Endothelial cell (in vitro differentiated cells): ENCODE measurements at places on chromosomes 7 and 10. TPM values are rescaled to one million over a fixed set of nuclear protein-coding genes. Genes with fewer than 3 reads are reported as not detected.

TACC2 gene
- total RNA-seq, result 32.2 TPM

DNA sequence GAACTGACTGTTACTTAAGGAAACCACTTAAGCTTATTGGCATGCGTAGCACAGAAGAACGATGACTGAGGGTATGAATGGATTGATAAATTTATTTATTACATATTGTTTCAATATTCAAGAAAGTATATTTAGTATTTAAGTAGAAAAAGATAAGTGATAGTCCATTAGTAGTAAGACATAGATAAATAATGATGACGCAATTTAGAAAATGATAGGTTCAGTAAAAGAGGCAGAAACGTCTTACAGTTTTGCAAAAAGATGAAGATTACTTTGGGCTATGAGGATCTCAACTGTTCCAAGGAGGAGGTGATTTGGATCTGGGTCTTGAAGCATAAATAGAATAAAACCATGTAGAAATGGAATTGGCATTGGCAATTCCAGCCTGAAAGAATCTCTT, 36.6 kb upstream of the RSU1 start:
- no peak for DNase-seq
- H3K27ac ChIP-seq, result peak overlapping the region; percentile 81
- no peaks in the 10 kb centered on the region for H3K36me3 ChIP-seq
- H3K4me1 ChIP-seq, result peaks cover 37% of the 10 kb centered on the region
- peaks cover 5% of the 10 kb centered on the region for H3K27me3 ChIP-seq
- no peak overlapping the region for H3K4me3 ChIP-seq

DNA sequence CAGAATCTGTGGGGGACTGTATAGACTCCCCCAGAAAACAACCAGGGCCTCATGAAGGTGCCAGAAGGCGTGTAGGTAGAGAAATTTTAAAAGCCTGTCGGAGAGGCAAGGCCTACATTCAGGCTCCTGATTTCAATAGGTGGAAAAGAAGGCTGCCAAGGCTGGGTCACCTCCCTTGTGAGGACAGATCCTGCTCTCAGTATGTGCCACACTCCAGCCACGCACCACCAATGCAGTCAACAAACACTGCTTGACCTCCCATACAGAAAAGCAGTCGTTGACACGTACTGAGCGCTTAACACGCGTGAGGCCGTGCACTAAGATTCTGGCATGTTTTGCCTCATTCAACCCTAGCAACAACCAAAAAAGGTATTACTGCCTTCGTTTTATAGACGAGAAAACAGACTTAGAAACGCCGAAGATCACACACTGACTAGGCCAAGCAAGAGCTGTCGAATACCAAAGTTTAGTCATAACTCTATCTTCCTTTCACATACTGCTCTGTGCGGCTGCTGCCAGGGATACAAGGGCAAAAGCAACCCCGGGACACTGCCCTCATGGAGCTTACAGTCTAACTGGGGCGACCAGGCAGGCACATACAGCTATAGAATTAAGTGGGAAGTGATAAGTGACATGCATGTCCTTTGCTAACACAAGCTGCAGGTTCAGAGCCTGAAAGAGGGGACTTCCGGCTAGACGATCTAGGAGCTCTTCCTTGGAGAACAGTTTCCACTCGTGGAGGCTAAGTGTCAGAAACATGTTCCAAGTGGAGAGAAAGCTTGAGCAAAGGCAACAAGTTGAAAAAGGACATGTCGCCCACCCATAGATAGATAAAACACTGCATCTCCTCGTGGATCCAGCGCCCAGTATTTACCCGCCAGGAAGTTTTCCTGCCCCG, 797 bp upstream of the NKX2-3 start:
- peak overlapping the region; percentile 74 for H3K4me3 ChIP-seq
- H3K4me1 ChIP-seq, result peaks cover 57% of the 10 kb centered on the region
- peaks cover 33% of the 10 kb centered on the region for H3K27me3 ChIP-seq

PKD2L1 gene
- total RNA-seq, result 0.44 TPM

NOBOX gene
- not detected for total RNA-seq

DNA sequence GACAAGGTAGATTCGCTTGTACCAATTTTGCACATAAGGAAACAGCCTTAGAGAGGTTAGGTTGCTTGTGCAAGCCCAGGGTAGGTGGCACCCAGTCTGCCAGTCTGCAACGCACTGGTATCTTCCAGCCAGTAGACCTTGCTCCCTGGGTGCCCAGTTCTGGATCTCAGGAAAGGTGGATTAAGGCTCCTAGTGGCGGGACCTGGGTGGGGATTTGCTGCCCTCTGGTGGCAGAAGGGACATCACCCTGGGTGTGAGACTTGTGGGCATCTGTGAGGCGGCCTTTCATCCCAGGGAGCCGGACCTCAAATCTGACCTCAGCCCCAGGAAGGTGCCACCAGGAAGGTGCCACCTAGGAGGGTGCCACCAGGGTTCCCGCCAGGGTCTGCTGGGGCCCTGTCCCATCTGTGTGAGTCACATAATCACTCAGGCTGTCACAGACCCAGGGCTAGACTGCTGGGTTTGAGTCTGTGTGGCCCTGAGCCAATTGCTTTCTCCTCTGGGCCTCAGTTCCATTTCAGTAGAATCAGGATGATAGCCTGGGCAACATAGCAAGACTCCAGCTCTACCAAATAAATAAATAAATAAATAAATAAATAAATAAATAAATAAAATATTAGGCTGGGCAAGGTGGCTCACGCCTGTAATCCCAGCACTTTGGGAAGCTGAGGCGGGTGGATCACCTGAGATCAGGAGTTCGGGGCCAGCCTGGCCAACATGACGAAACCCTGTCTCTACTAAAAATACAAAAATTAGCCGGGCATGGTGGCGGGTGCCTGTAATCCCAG, 5.3 kb upstream of the PRKRIP1 start:
- peaks cover 27% of the 10 kb centered on the region for H3K4me1 ChIP-seq
- no peak overlapping the region for H3K4me3 ChIP-seq
- peaks cover 5% of the 10 kb centered on the region for H3K27me3 ChIP-seq
- no peak overlapping the region for H3K27ac ChIP-seq

PRKCQ gene
- 24.0 TPM for total RNA-seq

- no peaks in the 10 kb centered on the region for H3K27me3 ChIP-seq
- H3K36me3 ChIP-seq, result peaks cover 26% of the 10 kb centered on the region
- H3K27ac ChIP-seq, result peak overlapping the region; percentile 9
- H3K4me3 ChIP-seq, result no peak overlapping the region
These were observed 130.0 kb upstream of the BTBD16 start for GRCh38 chr10:122140941-122141623.

INA gene
- total RNA-seq, result 0.23 TPM

DNA sequence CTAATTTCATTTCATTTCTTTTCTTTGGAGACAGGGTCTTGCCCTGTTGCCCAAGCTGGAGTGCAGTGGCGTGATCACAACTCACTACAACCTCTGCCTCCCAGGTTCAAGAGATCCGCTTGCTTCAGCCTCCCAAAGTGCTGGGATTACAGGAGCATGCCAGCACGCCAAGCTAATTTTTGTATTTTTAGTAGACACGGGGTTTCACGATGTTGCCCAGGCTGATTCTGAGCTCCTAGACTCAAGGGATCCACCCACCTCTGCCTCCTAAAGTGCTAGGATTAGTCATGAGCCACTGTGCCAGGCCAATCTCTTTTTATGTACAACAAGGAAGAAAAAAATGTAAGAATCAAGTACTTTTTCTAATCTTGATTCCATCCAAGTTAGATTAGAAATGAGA, 10.7 kb upstream of the KMT2E start:
- H3K27ac ChIP-seq, result peak overlapping the region; percentile 65
- DNase-seq, result no peak
- H3K4me1 ChIP-seq, result peaks cover 32% of the 10 kb centered on the region
- H3K27me3 ChIP-seq, result peaks cover 2% of the 10 kb centered on the region
- H3K4me3 ChIP-seq, result no peak overlapping the region
- H3K36me3 ChIP-seq, result peaks cover 4% of the 10 kb centered on the region
